ENCODE measurements at places on chromosomes 11 and 22.
A peak's percentile ranks its signal among the peaks of the same experiment; 100 is the strongest.

DNA sequence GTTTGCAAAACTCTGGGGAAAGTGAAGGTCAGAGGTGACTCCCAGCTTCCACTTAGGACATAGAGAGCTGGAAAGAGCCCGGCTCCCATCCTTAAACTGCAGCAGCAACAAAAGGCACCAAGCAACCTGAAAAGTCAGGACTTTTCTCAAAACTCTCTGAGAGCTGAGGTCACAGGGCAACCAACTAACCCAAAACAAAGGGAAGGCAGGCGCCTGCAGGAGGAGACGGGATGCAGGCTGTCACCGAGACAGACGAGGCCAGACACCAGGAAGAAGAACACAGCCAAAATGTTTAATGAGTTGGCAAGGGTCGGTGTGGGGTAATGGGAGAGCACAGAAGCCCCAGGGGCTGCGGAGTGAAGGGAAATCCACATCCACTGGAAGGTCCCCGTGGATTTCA, 19.9 kb downstream of the ASCL2 start:
- H3K27me3 ChIP-seq: peaks cover 12% of the 10 kb centered on the region
- H3K4me3 ChIP-seq: no peak overlapping the region
- H3K27ac ChIP-seq: peak overlapping the region; percentile 53

DNA sequence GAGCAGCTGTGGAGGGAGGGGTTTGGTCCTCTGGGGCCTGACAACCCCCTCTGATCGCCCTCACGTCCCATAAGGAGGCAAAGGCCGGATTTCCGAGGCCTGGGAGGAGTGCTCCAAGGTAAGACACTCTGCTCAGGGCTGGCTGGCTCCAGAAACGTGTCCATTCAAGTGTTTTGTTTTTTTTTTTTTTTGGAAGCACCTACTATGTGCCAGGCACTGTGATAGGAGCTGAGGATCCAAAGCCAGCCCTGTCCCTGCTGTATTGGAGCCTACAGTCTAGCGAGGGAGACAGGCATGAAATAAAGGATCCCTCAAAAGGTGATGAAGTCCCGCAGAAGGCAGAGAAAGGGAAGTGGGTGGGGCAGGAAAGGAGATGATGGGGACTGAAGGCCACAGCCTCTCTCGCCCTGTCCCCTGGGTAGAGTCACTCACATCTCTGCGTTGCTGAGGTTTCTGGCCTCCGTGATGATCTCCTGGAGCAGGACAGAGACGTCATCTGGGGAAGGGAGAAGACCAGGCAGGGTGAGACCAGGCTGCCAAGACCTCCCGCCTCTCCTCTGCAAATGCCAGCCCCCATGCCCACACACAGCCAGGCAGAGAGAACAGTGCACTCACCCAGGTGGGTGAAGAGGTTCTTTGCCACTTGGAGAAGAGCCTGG, 89.2 kb downstream of the PDE2A start:
- H3K27ac ChIP-seq: peak overlapping the region; percentile 90
- peak overlapping the region; percentile 80 for H3K4me3 ChIP-seq
- no peak for DNase-seq

DNA sequence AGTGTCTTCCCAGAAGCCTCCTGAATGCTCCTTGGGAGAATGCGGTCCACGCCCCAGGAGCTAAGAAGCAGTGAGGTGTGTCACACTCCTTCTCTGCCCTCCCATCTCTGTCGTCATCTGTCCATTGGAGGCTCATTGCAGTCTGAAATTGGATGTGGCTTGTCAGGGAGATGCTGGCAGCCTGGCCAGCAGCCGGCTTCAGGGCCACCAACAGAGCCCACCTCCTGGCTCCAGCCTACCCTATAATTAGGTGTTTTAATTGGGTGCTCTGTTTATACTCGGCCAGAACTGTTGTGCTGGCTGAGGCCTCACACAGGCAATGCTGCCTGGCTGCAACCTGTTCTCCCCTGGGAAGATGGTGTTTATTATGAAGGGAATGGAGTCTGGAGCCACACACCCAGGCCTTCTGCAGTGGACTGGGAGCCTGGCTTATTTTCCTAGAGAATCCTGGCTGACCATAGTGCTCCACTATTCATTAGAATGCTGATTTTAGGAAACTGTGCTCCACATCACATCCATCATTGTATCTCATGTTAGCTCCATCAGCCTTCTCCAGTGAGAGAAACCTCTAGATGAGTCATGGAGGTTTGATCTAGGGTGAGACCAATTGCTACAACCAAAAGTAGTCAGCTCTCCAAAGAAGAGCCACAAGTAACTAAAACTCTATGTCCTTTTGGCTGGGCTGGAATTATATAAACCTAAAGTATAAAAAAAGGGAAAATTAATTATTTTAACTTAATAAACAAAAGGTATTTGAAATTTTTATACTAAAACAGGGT, 86.8 kb upstream of the CRTAM start:
- H3K4me3 ChIP-seq: no peak overlapping the region
- no peak overlapping the region for H3K27ac ChIP-seq
- H3K27me3 ChIP-seq: peaks cover 18% of the 10 kb centered on the region
- no peak for DNase-seq

- DNase-seq: no peak
- no peaks in the 10 kb centered on the region for H3K36me3 ChIP-seq
- H3K27ac ChIP-seq: no peak overlapping the region
- H3K4me1 ChIP-seq: peaks cover 9% of the 10 kb centered on the region
- H3K27me3 ChIP-seq: peaks cover 40% of the 10 kb centered on the region
Measured at GRCh38 chr11:120186456-120186773, 24.4 kb upstream of the OAF start.

DNA sequence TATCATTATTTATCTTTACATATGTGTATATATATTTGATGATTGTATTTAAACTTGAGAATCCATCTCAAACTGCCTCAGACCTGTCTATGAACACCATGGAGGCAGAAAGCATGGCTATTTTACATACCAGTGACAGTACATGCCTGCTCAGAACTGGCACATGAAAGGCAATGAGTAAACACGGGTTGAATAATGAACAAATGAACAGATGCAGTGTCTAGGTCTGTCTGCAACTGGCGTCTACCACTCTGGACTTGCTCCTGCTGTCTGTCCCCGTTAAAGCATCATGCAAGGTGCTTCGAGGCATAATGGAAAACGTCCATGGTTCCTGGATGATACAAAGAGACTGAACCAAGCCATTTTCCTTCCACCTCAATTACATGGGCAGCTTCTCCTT, 271.6 kb upstream of the NARS2 start:
- peaks cover 13% of the 10 kb centered on the region for H3K27me3 ChIP-seq
- H3K36me3 ChIP-seq: no peaks in the 10 kb centered on the region
- no peaks in the 10 kb centered on the region for H3K4me1 ChIP-seq
- H3K4me3 ChIP-seq: no peak overlapping the region
- no peak overlapping the region for H3K27ac ChIP-seq
- no peak for DNase-seq

DNA sequence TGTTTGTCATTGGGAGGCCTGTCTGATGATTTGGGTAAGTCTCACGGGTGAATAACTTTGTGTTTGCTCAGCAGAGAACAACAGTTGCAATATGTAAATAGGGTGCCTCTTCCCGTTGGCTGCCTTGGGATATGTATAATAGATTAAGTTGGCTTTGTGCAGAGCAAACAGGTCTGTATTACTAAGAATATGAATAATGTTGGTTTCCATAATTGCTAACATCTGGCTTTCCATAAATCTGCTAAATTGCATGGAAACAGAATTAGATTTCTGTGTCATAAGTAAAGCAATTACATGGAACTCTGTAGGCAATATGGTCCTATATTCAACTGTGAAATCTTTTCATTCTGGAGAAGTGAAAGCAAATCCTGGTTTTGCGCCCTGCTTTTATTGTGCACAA, 636.0 kb upstream of the ANO5 start:
- no peak overlapping the region for H3K4me3 ChIP-seq
- DNase-seq: no peak
- no peak overlapping the region for H3K27ac ChIP-seq
- no peaks in the 10 kb centered on the region for H3K4me1 ChIP-seq
- H3K36me3 ChIP-seq: no peaks in the 10 kb centered on the region

- H3K36me3 ChIP-seq: no peaks in the 10 kb centered on the region
- H3K27me3 ChIP-seq: peaks cover 41% of the 10 kb centered on the region
- H3K4me3 ChIP-seq: no peak overlapping the region
- H3K4me1 ChIP-seq: no peaks in the 10 kb centered on the region
- no peak for DNase-seq
- no peak overlapping the region for H3K27ac ChIP-seq
Measured at GRCh38 chr11:20337526-20338154, 25.9 kb upstream of the HTATIP2 start.

- peak; percentile 20 for DNase-seq
- peaks cover 7% of the 10 kb centered on the region for H3K4me1 ChIP-seq
- H3K4me3 ChIP-seq: peak overlapping the region; percentile 17
- H3K27me3 ChIP-seq: peaks cover 61% of the 10 kb centered on the region
- H3K36me3 ChIP-seq: peaks cover 2% of the 10 kb centered on the region
- no peak overlapping the region for H3K27ac ChIP-seq
Measured at GRCh38 chr11:70423523-70424505, 25.5 kb downstream of the CTTN start.

DNA sequence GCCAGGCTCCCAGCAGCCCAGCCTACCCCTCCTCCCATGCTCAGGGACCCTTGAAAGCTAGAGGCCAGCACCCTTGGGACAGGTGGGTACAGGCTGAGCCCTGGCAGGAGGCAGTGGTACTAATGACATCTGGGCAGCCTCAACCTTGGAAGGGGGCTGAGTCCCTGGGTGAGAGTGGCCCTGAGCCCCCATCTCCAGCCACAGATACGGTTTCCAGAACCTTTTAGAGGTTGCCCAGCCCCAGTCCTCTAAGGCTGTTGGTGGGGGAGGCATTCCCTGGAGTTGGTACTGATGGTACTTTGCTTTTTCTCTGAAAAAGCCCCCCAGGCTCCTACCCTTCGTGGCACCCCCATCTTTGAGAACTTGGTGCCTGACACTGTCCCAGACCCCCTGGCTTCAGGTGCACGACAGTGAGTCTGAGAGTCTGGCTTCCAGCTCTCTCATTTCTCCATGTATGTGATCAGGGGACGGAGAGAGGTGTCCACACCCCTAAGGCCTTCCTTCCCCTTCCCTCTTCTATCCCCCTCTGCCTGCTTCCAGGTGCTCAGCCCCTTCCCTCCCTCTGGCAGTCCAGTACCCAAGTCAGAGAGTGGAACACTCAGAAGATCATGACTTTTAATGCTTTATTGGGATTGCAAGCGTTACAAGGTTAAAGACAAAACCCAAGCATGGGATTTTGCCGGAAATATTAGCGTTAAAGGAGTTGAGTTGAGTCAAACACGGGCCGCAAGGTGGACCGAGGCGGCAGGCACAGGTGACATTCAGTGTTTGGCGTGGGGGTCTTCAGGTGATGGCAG, 10.5 kb downstream of the IGF2 start:
- H3K27me3 ChIP-seq: peaks cover 76% of the 10 kb centered on the region
- peaks cover 9% of the 10 kb centered on the region for H3K4me1 ChIP-seq
- no peaks in the 10 kb centered on the region for H3K36me3 ChIP-seq
- no peak overlapping the region for H3K4me3 ChIP-seq
- DNase-seq: no peak
- no peak overlapping the region for H3K27ac ChIP-seq

GRCh38 chr11:78652843-78653239, 78.2 kb upstream of the NARS2 start:
- no peaks in the 10 kb centered on the region for H3K36me3 ChIP-seq
- DNase-seq: no peak
- no peak overlapping the region for H3K4me3 ChIP-seq
- peaks cover 14% of the 10 kb centered on the region for H3K27me3 ChIP-seq
- H3K27ac ChIP-seq: no peak overlapping the region

DNA sequence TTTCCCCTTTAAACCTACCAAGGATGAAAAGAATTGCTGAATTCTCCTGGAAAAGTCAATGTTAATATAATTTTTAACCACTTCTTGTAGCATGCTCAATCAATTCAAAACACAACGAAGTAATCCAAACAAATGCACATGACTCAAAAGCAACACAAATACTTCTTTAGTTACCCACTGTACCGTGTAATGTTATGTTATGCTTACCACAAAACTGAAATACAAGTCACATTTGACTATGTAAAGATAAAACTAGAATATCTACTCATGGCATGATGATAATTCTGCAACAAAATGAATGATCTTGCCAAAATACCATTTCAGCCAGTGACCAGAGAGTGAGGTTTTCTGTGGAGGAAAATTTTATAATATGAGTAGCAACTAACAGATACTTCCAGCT, 587.0 kb downstream of the DLG2 start:
- H3K27me3 ChIP-seq: no peaks in the 10 kb centered on the region
- H3K4me1 ChIP-seq: no peaks in the 10 kb centered on the region
- no peak overlapping the region for H3K27ac ChIP-seq
- no peaks in the 10 kb centered on the region for H3K36me3 ChIP-seq
- no peak overlapping the region for H3K4me3 ChIP-seq
- no peak for DNase-seq

DNA sequence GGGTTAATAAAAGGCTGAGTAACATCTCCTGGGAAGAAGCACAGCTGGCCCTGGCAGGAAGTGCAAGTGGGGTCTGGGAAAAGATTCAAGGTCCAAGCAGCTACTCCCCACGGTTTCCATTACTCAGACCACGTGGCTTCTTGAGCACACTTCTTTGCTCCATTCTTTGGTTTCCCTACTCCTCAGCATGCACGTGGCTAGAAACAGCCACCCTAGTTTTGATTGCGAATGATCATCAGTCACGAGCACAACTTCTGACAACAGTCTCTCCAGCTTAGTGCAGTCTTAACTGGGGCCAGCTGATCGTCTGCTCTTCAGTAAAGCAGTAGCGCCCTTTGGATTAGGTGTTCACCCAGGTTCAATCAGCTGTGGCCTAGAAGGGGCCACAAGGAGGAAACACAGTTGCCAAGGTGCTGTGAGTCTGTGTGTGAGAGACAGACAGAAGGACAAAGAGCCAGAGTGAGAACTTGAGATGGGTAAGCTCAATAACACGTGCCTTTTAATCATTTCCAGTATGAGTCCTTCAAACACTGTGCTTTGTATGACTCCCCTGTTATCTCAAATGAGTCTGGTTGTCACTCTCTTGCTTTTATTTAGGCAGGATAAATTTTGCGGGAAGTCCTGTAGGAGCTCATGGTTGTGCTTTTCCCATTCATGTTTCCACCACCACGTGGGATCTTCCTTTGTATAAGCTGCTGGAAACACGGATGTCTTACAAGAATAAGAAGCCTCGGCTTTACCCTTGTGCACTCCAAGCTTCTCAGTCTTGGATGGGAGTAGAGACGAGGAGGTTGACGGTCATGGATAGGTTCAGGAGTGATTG, 901 bp upstream of the PARVA start:
- H3K4me1 ChIP-seq: peaks cover 4% of the 10 kb centered on the region
- H3K27me3 ChIP-seq: peaks cover 38% of the 10 kb centered on the region
- H3K27ac ChIP-seq: no peak overlapping the region

GRCh38 chr11:120597250-120598215, 86.0 kb downstream of the GRIK4 start:
- no peaks in the 10 kb centered on the region for H3K4me1 ChIP-seq
- no peak for DNase-seq
- peaks cover 24% of the 10 kb centered on the region for H3K27me3 ChIP-seq
- no peak overlapping the region for H3K27ac ChIP-seq
- peaks cover 8% of the 10 kb centered on the region for H3K36me3 ChIP-seq

- H3K27ac ChIP-seq: no peak overlapping the region
- H3K4me3 ChIP-seq: no peak overlapping the region
- DNase-seq: no peak
- no peaks in the 10 kb centered on the region for H3K36me3 ChIP-seq
- no peaks in the 10 kb centered on the region for H3K27me3 ChIP-seq
Measured at GRCh38 chr11:86476109-86476861, 101.6 kb downstream of the CCDC81 start.

- H3K4me3 ChIP-seq: no peak overlapping the region
- peaks cover 50% of the 10 kb centered on the region for H3K27me3 ChIP-seq
- peaks cover 11% of the 10 kb centered on the region for H3K4me1 ChIP-seq
- H3K27ac ChIP-seq: no peak overlapping the region
- no peaks in the 10 kb centered on the region for H3K36me3 ChIP-seq
Measured at GRCh38 chr11:79026803-79027445, 413.9 kb downstream of the TENM4 start.

GRCh38 chr22:24115247-24116207, 65.8 kb upstream of the SUSD2 start:
- H3K36me3 ChIP-seq: peaks cover 77% of the 10 kb centered on the region
- peak overlapping the region; percentile 39 for H3K27ac ChIP-seq
- H3K4me1 ChIP-seq: no peaks in the 10 kb centered on the region
- no peak for DNase-seq
- no peaks in the 10 kb centered on the region for H3K27me3 ChIP-seq
- no peak overlapping the region for H3K4me3 ChIP-seq
